Stimulated activated CD4-positive, alpha-beta T cell treated with anti-CD3 and anti-CD28 coated beads, Interleukin-15, amount 100 ng/mL, for 48 hours (primary cell): ENCODE measurements at places on chromosomes 13 and 19.

DNA sequence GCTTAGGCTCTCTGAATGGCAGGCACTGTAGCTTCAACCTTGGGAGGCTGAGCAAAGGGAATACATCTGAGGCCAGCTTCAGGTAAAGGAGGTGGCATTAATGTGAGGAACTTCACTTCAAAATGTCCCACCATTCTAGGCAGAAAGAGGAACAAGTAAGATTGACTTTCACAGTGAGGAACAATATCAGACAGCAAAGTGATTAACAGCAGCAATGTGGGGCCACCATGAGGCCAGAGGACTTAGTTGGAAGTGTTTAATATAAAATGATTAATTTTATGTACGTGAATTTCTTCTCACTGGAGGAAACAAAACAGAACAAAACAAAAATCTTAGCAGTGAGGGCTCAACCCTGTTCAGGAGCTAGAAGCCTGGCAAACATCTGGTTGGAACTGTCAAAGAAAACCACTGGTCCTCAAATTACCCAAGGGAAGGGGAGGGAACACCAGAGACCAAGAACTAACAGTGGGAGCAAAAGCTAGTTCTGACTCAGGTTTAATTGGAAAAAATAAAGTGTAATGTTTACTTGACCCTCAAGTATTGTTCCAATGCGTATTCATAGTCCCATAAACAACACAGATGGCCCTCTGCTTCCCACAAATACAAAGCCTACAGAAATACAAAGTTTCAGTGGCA, 43.9 kb upstream of the FRY start:
- DNase-seq = no peak

DNA sequence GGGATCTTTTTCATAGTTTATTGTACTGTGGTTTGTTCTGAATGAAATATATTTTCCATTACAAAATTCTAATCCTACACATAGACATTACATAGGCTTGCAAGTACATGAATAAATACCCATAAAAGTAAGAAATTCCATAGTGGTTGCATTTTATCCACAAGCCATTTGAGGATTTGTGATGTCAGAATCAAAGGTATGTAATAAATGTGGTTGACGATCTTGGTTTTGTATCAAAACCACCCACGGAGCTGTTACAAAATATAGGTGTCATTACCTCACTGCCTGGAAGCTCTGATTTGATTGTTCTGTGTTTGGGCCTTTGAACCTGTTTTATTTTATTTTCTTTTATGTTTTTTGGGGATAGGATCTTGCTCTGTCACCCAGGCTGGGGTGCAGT, 125.1 kb downstream of the NALCN start:
- DNase-seq = no peak

GRCh38 chr13:62418376-62418775, 1002.7 kb upstream of the PCDH20 start:
- DNase-seq = no peak

DNA sequence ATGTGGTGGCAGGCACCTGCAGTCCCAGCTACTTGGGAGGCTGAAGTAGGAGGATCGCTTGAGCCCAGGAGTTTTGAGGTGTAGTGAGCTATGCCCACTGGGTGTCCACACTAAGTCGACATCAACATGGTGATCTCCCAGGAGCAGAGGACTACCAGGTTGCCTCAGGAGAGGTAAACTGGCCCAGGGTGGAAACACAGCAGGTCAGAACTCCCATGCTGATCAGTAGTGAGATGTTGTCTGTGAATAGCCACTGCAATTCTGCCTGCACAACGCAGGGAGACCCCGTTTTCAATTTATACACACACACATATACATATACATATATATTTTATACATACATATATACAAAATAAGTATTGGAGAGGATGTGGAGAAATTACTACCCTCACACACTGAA, 2.1 kb upstream of the ZNF224 start:
- no peak for DNase-seq

- peak; percentile 23 for DNase-seq
Measured at GRCh38 chr13:112616586-112617362, 28.8 kb upstream of the TUBGCP3 start.

DNA sequence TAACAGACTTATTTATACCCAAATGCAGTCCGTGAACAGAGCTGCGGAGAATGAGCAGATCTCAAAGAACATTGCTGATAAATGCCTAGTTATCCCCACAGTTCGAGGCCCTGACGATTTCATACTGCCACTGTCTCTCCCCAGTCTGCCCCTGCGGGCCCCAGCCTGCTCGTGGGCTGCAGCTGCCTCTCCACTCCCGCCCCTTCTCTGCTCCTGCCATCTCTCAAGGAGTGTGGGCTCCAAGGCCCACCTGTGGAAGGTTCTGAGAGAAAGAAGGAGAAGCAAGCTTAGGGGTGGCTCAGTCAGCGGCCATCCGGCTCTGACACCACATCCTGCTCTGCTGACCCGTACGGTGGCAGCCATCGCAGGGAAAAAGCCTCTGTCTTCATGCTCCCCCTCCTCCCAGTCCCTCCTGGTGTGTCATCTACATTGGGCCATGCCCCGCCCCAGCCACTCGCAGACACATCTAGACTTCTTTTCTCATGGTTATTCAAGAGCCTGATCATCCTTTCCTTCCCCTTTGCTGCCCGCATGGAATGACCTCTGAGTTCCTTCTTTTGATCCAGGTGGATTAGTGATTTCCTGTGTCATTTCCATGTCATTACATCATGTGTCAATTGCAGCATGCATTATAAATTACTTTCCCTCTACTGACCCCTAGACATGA, 52.0 kb downstream of the EPS15L1 start:
- DNase-seq = no peak

- no peak for DNase-seq
Measured at GRCh38 chr19:50024719-50025021, 502 bp downstream of the VRK3 start.

- no peak for DNase-seq
Measured at GRCh38 chr13:72514146-72514545, 213.3 kb downstream of the MZT1 start.

DNA sequence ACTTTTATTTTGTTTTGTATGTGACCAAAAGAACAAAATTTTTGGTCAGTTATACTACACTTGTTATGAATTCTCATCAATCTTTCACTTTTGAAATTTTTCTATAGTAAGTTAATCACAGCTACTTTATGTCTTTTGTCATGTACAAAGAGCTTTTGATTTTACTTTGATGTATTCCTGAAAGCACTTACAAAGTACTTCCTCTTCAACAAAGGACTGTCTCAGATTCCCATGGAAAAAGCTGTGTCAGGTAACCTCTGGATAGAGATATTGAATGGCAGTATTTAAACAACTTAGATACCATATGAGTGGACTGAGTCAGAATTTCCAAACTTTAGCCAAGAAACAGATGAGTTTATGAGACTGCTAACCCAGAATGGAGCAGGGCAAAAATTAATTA, 689.3 kb upstream of the ATXN8OS start:
- DNase-seq = no peak

GRCh38 chr19:49605605-49606004, 14.6 kb downstream of the PRR12 start:
- DNase-seq = no peak

GRCh38 chr19:6278740-6279619, 795 bp downstream of the MLLT1 start:
- no peak for DNase-seq

GRCh38 chr19:8580710-8581281, 3.6 kb upstream of the MYO1F start:
- peak; percentile 75 for DNase-seq

- no peak for DNase-seq
Measured at GRCh38 chr19:7262470-7262869, 31.7 kb downstream of the INSR start.

DNA sequence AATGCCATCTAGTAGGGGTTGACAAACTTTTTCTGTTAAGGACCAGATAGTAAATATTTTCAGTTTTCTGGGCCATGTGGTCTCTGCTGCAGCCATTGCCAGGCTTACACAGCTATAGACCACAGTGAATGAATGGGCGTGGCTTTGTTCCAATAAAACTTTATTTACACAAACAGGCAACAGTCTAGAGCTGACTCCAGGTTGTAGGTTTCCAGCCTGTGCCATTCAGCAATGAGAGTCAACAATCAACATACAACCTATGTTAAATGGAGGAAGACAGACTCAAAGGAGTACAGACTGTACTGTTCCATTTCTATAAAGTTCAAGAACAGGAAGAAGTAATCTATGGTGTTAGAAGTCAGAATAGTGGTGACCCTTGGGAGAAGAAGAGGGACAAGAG, 15.2 kb upstream of the IZUMO2 start:
- no peak for DNase-seq

DNA sequence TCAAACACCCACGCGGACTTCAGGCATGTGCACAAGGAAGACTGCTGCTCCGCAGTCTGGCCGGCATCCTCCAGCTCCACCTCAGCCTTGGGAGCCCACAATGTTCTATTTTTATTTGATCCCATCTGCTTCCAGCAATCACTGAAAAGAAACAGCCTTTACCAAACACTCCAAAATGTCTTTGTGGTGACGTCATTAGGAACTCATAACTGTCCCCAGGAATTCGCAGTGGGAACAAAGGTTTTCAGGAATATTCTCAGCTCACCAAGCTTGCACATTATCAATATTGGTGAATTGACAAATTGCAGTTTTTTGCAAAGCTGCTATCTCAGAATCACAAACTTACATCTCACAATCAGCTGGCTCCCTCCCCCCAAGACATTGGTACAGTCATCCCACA, 15.2 kb upstream of the ZNF841 start:
- no peak for DNase-seq

GRCh38 chr13:91245288-91245687, 102.2 kb upstream of the MIR17HG start:
- no peak for DNase-seq

GRCh38 chr19:53868091-53868891, 608 bp downstream of the MYADM start:
- no peak for DNase-seq

GRCh38 chr19:29529646-29530539, 4.1 kb downstream of the VSTM2B start:
- DNase-seq = no peak

DNA sequence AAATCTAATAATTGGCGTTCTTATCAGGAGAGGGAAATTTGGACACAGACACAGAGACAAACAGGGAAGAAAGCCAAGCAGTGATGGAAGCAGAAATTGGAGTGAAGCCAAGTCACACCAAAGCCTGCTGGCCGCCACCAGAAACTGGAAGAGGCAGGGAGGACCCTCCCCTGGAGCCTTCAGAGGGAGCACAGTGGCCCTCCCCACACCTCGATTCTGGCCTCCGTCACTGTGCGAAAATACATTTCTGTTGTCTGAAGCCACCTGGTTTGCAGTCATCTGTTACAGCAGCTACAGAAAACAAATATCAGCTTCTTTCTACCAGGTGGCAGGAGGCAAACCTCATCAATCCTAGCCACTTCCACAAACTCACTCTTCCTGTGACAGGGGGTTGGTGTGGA, 8.3 kb upstream of the TLE6 start:
- no peak for DNase-seq

DNA sequence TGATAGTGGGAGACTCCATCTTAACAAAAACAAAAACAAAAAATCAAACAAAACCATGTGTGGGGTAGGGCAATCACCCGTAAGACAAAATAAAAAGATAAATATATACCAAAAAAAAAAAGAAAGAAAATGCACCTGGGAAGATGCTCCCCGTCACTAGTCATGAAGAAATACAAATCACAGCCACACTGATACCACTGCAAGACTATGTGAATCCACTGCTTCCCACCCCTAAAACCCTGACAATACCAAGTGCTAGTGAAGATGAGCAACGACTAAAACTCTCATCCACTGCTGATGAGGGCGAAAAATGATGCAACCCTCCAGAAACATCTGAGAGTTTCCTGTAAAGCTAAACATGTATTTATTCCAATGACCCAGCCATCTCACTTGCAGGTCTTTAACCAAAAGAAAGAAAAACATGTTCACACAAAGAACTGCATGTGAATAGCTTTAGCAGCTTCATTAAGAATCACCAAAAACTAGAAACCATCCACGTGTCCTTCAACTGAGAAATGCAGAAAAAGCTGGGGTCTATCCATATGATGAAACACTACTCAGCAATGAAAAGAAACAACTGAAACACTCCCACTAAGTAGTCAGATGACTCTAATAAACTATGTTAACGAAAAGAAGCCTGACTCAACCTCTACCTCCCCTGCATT, 31.7 kb downstream of the BRD4 start:
- no peak for DNase-seq

- DNase-seq = no peak
Measured at GRCh38 chr13:84609716-84610115, 727.4 kb upstream of the SLITRK1 start.

DNA sequence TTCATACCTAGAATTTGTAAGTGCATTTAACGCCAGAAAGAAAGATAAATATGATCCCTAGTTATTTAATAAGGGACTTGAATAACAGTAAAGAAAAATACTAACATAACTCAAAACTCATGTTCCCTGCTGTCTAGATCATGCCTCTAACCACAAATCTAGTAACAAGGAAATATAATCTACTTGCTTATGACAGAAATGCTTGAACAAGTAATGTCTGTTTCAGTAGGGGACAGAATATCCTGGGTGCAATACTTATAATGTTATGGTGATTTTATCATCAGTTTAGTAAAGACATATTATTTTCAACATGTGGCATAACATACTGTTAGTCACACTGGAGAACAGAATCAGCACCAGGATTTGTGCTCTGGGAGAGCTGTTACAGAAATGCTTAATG, 861.9 kb upstream of the SLITRK1 start:
- no peak for DNase-seq

DNA sequence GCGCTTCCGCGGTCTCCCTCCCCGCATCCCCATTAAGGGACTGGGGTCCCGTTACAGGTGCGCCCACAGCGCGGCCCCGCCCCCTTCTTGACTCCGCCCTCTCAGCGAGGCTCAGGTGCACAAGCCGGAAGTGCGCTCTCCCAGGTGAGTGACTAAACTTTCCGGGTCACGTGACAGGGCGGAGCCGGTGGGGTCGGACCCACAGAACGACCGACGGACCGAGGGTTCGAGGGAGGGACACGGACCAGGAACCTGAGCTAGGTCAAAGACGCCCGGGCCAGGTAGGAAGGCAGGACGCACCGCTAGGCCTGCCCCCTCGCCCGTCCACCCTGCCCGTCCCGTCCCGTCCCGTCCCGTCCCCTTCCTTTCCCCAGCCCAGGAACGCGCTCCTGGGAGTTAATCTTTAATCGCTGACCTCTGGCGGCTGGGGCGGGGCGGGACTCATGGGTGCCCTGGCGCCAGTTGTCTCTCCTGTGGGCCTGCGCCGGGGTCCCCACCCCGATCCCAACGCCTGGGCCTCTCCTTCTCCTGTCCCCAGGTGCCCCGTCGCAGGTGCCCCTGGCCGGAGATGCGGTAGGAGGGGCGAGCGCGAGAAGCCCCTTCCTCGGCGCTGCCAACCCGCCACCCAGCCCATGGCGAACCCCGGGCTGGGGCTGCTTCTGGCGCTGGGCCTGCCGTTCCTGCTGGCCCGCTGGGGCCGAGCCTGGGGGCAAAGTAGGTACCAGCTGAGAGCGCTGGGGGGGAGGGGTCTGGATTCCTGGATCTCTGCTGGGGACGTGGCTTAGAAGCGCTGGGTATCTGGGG, at the start of gene CRB3:
Gene CRB3 (plus strand): TSS at position 202 of the 804 bp plus-strand sequence. CDS start 431 bp downstream, at position 633.
- DNase-seq = no peak

- no peak for DNase-seq
Measured at GRCh38 chr19:47742634-47743033, 2.7 kb upstream of the NOP53 start.

GRCh38 chr13:113732176-113732960, 26.7 kb upstream of the TMEM255B start:
- no peak for DNase-seq

GRCh38 chr19:3868770-3869456, at the start of gene ZFR2:
Gene ZFR2, minus strand, starts transcription at chr19:3869038. Its CDS starts 21 bp downstream, at chr19:3869017.
- DNase-seq = peak; percentile 31
